Stimulated activated CD4-positive, alpha-beta T cell treated with anti-CD3 and anti-CD28 coated beads, Interleukin-1b, Interleukin-23, amount 100 ng/mL, for 24 hours (primary cell): ENCODE measurements at places on chromosomes 12 and 14.

DNA sequence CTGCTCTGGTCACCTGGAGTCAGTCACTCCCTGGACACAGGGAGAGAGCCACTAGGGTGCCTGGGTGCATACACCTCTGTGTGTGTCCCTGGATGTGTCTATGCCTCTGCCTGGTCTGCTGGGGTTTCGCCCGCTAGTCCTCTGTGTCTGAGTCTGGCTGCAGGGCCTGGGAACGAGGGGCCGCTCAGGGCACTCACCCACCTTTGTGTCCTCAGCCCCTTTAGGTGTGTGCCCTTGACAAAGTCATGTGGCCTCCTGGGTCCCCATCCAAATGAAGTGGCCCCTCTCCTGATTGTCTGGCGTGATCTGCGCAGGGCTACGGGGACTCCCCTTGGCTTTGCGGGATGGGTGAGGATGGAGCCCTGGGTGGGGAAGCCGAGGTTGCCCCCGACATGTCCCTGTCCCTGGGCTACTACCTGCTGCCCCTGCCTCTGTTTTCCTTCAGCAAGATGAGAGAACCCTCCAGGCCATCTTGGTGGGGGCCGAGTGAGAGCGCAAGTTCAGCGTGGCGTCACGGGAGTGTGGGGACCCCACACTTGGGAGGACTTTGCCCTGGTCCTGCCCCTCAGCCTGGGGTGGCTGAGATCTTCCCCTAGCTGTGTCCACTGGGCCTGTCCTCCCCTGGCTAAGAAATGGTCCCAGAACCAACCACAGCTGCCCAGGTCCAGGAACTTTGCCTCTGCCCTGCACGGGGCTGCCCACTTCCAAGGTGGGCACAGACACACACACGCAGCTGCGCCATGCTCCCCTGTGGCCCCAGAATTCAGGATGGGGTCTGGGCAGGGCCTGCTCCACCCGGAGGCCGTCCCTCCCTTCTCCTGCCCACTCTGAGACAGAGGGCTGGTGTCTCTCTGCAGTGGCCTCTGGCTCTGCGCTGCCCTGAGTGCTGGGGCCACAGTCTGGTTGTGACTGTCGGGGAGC, 2.7 kb upstream of the AHNAK2 start:
- DNase-seq, result no peak

GRCh38 chr14:47300796-47301195, 374.6 kb downstream of the MDGA2 start:
- no peak for DNase-seq

GRCh38 chr12:27566159-27566558, 42.2 kb downstream of the PPFIBP1 start:
- DNase-seq, result no peak

DNA sequence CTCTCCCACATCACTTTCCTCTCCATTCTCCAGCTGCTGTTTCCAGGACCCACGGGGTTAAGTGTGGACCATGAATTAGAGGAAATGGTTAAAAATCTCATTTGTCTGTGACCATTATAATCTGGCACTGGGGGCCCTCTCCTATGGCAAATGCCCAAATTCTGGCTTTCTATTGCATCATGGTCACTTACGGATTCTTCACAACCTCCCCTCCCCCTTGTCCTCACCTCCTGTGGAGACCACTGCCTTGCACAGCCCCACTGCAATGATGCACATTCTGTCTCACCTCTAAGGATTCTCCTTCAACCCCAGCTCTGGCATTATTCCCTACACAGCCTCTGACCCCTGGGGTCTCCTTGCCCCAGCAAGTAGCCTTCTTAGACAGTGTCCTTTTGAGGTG, 18.9 kb downstream of the BCAT1 start:
- DNase-seq, result no peak

DNA sequence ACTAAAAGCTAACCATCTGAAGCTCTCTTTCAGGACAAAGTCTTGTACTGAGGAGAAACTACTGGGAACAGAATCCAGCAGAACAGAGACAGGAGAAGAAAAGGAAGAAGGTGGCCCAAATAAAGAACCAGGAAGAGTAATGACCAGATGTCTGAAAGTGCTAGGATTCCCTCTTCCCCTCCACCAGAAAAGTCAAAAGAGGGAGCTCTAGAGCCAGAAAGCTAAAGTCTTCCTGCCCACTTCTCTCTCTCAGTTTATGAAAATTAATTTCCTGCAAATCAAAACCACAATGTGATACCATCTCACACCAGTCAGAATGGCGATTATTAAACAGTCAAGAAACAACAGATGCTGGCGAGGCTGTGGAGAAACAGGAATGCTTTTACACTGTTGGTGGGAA, 47.2 kb downstream of the SPPL3 start:
- DNase-seq, result no peak

GRCh38 chr14:104981699-104982541, 3.7 kb upstream of the CLBA1 start:
- no peak for DNase-seq

GRCh38 chr14:35240231-35240630, 52.0 kb upstream of the PSMA6 start:
- no peak for DNase-seq

DNA sequence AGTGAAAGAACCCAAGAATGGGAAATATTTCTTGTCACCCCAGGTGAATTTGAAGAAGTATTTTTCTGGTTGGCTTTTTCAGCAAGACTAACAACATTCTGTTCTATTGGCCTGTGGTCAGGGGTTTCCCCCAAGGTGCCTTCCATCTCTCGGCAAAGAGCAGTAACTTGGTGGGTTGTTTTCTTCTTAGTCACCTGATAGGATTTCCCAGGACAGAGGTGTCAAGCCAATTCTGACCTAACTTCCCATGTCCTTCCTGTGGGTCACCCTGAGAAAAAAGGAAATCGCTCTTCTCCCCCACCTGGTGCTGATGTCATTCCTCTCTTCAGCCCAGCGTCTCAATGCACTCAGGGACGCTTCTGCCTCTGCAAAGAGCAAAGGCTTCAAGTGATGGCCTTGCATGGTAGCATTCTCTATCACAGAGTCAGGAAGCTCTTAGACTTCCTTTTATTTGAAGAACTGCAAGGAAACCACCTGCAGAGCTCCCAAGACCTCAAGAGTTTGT, 16.1 kb upstream of the IFNG start:
- DNase-seq, result no peak

- no peak for DNase-seq
Observed at GRCh38 chr12:65791400-65791799, 32.9 kb upstream of the HMGA2 start.

DNA sequence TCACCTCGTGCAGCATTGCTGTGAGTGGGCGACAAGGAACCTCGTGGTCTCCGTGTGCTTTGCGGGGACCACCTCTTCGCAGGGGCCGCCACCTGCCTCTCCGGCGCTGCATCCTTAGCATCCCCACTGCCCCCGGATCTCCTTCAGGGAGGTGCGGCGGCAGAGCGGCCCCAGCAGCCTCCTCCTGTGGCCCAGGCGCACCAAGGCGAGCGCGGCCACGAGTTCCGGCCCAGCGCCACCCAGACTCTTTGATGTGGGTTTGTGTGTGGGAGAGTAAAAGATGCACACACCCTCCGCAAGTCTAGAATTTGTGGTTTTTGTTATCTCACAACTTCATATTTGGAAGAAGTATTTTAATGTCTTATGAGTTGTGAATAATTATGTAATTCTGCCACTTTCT, 118.8 kb upstream of the DIO3 start:
- DNase-seq, result peak; percentile 40

GRCh38 chr12:52953181-52953841, 4.4 kb downstream of the KRT18 start:
- DNase-seq, result no peak

DNA sequence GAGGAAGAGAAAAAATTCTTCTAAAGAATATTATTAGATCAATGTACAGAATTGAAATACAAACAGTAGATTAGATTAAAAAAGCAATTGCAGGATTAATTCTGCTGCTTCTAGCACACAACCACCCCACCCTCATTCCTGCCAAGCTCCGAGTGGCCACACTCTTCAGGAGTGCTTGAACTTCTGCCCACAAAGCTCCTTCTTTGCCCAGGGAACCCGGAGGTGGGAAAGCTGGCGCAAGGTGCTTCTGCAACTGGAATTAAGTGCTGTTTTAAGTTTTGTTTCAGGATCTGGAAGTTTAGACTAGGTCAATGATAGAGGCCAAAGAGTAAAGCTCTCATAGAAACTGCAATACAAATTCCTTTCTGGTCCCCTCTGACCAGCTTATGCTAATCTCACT, 94.1 kb upstream of the BMP4 start:
- DNase-seq, result no peak

DNA sequence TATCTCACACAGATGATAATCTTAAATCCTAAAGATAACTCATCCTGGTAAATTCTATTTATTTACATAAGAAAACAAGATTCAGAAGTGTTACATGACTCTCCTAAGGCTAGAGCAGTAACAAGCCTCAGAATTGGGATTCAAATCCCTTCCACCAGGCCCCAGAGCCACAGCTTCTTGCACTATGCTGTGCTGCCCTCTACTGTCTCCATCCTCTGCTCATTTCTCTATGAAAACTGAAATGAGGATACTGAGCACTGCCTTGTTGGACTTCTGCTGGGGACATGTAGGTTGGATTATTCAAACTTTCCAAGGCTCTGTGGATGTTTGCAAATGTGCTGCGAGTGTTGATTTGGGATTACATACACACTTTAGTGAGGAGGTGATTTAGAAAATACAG, 23.5 kb upstream of the C12orf50 start:
- DNase-seq, result no peak

DNA sequence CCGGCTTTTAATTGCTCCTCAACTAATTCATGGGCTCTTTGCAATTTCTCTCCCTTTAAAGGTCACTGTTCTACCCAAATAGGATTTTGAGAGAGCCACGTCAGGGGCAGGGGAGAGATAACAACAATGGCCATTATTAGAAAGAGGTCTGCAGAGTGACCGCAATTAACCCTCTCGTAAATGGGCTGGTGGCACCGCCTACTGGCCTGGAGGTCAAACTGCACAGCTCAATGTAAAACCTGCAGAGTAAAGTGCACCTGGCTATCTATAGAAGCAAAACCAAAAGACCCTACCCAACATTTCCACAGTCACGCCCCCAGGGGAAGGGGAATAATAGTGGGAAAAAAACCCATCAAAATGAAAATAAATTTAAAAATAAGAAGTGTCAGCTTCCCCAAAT, 21.6 kb upstream of the CLEC4E start:
- DNase-seq, result no peak

- DNase-seq, result no peak
Observed at GRCh38 chr12:1842183-1842904, 22.0 kb downstream of the LRTM2 start.

- DNase-seq, result no peak
Observed at GRCh38 chr14:20608383-20609110, 17.4 kb upstream of the RNASE12 start.

DNA sequence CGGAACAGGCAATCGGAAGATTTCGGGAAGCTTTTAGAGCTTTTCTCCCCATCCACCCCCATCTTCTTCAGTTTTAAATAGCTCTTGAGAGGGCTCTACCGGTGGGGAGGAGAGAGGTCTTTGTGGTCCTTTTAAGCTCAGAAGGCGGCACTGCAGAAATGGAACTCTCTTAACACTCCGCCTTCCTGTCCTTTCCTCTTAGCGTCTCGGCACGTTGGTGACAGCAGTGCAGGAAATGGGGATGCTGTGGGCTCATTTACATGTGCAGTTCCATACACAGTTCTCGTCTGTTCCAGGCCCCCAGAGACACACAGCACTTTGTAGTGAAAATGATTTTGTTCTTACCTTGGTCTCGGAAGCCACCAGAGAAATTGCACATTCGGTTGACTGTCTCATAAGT, 50.4 kb upstream of the RIN3 start:
- DNase-seq, result no peak

DNA sequence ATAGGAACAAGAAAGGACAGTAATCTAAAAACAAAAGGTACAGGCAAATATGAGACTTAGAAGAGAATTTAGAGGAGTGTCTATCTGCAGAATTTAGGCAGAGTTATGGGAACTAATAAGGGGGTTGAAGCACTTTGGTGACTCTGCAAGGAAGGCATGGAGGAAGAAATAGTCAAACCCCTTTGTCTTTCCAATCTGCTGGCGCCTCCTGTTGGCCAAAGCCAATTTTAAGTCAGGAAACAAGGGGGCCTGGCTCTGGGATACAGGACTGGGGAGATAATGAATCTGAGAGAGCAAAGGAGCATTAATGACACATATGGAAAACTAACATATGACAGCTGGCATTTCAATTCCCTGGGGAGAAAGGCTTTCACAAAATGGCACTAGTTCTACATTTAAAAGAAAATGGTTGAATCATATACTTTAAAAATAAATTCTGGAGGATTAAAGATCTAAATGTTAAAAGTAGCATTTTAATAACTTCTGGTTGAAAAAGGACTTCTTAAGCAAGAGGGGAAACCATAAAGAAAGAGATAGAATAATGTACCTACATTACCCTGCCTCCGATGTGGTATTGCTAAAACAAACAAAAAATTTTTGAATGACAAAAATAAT, 48.5 kb upstream of the CSRP2 start:
- DNase-seq, result no peak

DNA sequence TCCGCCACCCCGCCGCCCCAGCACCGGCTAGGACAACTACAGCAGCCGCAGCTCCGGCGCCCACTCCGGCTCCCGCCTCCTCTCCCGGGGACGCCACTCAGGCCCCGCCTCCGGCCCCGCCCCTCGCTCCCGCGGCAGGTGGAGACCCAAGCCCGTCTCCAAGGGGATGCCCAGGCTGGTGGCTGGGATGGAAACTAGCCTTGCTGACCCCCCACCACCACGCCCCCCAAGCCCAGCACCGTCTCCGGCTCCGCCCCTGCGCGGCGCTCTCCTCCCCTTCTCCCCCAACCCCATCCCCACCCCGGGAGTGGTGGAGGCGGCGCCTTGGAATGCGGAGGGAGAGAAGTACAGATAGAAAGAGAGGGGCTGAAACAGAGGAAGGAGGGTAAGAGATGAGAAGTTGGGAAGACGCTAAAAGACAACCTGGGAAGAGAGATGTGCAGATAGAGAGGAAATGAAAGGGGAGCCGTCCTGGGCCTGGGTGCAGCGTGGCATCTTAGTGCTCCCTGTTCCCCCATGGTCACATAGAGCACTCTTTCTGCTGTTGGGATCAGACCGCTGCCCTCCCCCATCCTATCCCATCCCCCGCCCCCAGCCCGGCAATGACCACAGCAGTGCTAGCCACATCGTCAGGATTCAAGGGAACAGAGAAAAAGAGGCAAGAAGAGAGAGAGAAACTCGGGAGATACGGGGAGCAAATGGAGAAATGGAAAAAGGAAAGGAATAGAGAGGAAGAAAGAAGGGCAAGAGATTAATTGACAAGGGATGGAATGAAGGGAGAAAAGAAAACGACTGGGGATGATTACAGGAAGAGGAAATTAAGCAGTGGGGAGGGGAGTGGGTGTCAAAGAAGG, at the start of gene ITGA7:
ITGA7 (minus strand) TSS at position 64 of the 854 bp plus-strand sequence. CDS start 222 bp downstream, outside the sequence.
- DNase-seq, result peak; percentile 44

- DNase-seq, result no peak
Observed at GRCh38 chr14:87992346-87992717, 650 bp downstream of the GALC start.
